ENCODE measurements at places on chromosomes 16 and 17.

- DNase-seq = no peak
Measured at GRCh38 chr17:74633326-74633725, 9.8 kb upstream of the CD300E start.

GRCh38 chr16:50494501-50495491 is 53.4 kb upstream of the NKD1 start:
- no peak for DNase-seq

GRCh38 chr16:4679850-4680636 is 13.3 kb upstream of the NUDT16L1 start:
- peak; percentile 52 for DNase-seq

DNA sequence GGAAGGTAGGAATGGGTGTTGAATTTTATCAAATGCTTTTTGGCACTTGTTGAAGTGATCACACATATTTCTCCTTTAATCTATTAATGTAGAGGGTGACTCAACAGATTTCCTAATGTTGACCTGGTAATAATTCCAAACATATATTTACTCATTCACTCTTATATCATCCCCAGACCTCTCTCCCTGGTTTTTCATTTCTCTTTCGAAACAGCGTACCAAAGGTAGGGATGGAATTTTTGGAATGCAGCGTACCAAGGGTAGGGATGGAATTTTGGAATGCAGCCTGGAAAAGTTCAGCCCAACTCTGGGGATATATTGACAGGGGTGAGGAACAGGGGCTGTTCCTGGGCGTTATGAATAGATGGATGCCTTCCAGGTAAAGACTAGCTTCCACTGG is 7.3 kb downstream of the KIF18B start:
- DNase-seq = no peak

GRCh38 chr16:60788631-60789030 is 1247.6 kb downstream of the CDH8 start:
- no peak for DNase-seq

DNA sequence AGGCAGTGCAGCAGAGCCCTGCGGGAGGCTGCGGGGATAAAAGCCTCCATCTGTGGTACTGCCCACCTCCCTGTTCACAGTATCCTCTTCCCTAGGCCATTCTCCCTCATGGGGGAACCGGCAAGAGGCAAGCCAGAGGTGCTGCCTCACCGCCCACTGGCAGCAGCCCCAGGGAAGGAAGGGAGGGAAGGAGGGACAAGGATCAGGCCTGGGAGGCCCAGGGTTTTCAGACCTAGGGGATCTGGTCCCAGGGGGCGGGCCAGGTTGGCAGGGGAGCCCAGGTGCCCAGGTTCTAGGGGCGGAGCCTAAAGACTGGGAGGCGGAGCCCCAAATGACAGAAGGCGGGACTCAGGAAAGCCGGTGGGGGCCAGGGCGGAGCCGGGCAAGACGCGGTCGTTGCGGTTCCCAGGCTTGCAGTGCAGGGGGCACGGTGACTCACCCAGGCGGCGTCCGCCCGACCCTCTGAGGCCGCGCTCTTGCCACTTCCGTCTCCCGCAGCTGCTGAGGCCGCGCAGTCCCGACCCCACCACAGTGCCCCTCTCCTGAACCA is 3.0 kb upstream of the MTMR4 start:
- no peak for DNase-seq

GRCh38 chr16:17155485-17155884 is 315.3 kb downstream of the XYLT1 start:
- DNase-seq = no peak

Data from anterior cingulate cortex (tissue), 58 donors.